ENCODE measurements at places on chromosomes 7 and 10.

GRCh38 chr7:79876848-79877252, 257.8 kb upstream of the GNAI1 start:
- DNase-seq = no peak

DNA sequence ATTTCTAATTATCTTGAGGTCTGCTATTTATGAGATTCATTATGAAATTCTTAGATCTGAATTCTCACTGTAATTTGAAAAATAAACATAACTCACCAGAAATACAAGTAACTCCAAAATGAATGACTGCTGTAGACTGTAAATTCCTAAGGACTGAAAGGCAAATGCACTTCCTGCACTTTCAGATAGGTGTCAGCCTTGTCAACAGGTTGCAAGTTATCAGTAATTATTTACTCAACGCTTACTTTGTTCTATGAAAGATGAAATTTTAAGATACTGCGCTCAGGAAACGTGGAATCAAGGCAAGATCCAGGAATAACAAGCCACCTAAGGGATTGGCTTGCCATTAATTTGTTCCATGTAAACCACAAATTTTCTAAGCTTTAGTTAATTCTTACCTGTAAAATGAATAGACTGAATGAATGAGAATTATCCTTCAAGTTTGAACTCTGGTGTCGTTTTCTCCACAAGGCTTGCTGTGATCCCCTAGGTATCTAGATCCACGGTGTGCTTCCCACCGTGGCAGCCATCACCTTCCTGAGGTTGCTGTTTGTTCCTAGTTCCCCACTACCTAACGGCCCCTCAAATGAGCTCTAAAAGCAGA, 12.6 kb downstream of the DHX32 start:
- DNase-seq = no peak

DNA sequence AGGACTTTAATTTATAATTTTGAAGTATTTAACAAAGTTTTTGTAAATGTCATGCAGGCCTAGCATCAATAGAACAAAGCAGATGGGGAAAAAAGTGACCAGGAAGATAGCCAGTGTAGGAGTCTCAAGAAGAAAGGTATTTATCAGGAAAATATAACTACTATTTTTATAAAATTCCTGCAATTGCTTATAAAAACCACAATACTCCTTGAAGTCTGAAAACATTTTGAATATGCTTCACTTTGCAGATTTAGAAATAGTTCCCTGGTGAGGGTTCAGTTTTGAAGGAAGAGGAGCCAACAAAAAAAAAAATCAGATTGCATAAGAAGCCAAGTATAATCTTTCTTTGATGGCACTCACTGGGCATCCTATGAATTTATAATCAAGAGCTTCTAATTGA, 34.1 kb downstream of the MTERF1 start:
- no peak for DNase-seq

DNA sequence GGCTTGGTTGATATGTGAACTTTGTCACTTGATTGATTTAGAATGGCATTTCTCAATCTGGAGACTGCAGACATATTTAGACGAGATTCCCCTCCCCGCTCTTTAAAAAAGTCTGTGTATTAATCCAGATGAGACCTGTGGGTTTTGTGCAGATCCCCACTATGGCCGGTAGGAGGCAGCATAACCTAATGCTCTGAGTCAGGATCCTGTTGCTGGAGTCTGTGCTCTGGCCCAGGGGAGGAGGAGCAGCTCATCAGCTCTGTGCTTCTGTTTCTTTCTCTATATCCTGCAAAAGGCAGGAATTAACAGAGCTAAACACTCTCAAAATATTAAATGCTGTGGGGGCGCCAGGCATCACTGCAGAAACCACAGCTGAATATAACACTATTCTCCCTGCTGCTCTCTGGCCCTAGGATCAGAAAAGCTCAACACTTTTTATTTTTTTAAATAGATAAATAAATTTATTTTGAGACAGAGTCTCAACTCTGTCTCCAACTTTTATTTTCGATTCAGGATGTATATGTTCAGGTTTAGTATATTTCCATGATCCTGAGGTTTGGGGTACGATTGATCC, 23.9 kb upstream of the SEPHS1 start:
- DNase-seq = no peak

- DNase-seq = no peak
These were observed 118.9 kb downstream of the PPP1R3A start for GRCh38 chr7:113799896-113800295.

DNA sequence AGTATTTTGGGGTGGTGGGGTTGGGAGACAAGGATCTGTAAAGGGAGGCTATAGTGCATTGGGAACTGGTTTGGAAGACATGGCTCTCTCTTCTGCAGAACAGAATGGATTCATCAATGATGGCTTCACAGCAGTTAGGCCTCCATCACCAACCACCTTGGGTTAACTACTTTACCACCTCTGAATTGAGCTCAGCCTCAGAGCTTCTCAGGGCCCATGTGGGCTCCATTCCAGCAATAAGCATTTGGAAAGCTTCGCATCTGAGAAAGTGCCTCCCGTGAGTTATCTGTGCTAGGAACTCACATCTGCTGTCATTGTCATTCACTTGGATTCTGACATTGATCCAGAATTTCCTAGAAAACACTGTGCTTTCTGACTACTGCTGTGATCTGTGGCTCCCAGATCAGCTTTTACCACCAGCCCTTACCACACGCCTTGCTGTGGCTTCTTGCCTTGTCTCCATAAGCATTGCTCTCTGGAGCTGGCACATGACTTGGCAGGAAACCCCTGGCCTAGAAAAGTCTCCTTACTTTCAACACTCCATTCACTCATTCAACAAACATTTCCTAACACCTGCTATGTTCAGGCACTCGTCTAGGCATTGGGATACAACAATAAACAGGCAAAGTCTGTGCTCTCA, 70.7 kb upstream of the ADO start:
- no peak for DNase-seq

DNA sequence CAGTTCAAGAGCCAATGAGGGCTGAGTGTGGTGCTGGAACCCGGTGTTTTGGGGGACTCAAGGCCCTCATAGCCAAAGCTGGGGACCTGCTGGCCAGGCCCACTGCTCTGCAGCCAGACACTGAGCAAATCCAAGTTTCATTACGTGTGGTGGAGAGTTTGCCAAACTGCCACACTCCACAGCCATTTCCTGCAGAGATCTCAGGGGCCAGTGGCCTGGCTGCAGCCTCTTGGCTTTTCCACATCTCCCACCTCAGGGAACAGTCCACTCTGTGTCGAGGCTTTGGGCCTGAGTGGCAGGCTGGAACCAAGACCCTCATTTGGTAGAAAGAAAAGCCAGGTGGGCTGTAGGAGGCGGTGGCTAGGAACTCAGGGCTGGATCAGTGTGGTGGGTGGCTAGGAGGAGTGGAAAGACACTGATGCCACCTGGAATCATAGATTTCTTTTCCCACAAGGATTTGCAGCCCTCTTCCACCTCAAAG, 3.2 kb downstream of the HOXA11 start:
- DNase-seq = no peak

- DNase-seq = no peak
These were observed 60.8 kb upstream of the MEOX2 start for GRCh38 chr7:15747301-15747700.

DNA sequence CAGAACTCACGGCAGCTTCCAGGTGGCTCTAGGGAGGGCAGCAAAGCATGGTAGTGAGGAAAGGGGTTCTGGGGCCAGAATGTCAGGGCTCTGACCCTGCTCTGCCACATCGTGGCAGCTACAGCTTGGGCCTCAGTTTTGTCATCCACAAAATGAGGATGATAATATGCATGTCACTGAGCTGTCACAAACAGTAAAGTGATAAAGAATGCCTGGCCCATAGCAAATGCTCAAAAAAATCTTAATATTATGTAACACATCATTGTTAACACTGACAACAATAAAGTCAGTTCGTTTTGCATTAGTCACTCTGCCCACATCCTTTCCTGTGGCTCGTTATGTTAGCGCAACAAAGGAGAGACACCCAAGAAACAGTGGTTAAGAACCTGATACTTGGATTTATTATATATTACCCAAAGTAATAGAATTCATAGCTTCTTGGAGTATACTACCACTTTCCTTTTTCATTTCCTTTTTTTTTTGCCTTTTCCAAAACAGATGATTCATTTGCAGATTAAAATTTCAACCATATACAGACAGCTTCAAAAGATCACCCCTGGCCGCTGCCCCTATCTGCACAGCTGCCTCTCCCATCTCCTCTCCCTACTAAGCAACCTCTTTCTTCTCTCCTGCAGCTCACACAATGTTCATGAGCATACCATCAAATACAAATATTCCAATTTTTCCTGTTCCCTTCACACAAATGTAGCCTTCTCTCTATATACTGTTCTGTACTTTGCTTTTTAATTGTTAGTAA, 45.5 kb upstream of the DDC start:
- no peak for DNase-seq

GRCh38 chr10:1658658-1659057, 78.7 kb downstream of the ADARB2 start:
- no peak for DNase-seq

GRCh38 chr7:155237730-155238129, 59.9 kb upstream of the INSIG1 start:
- no peak for DNase-seq

GRCh38 chr10:84447701-84448400, 119.5 kb downstream of the CCSER2 start:
- DNase-seq = no peak

GRCh38 chr7:40297741-40298311, 163.0 kb downstream of the SUGCT start:
- no peak for DNase-seq

GRCh38 chr7:75614401-75614800, 122.3 kb downstream of the SPDYE5 start:
- no peak for DNase-seq

DNA sequence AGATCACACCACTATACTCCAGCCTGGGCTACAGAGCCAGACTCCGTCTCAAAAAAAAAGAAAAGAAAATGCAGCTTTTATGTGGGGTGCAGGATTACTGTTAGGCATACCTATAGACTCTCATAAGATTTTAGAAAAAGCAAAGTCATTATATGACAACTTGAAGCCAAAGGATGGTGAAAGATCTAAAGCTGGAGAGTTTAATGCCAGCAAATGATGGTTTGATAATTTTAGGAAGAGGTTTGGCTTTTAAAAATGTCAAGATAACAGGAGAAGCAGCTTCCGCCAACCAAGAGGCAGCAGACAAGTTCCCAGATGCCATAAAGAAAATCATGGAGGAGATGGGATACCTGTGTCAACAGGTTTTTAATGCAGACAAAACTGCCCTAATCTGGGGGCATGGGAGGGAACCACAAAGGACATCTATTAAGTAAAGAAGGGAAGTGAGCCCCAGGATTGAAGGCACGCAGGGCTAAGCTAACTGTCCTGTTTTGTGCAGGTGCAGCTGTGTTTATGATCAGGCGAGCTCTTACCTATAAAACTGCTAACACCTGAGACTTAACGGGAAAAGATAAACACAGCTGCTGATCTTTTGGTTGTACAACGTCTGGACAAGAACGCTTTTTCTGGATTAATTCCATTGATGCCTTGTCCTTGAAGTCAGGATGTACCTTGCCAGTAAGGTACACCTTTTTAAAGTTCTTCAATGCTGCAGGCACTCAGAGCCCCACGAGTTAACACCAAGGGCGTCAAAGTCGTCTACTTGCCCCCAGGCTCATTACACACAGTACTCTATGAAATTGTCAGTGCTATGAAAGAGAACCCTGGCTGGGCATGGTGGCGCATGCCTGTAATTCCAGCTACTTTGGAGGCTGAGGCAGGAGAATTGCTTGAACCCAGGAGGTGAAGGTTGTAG, 10.5 kb upstream of the ANKRD61 start:
- no peak for DNase-seq

DNA sequence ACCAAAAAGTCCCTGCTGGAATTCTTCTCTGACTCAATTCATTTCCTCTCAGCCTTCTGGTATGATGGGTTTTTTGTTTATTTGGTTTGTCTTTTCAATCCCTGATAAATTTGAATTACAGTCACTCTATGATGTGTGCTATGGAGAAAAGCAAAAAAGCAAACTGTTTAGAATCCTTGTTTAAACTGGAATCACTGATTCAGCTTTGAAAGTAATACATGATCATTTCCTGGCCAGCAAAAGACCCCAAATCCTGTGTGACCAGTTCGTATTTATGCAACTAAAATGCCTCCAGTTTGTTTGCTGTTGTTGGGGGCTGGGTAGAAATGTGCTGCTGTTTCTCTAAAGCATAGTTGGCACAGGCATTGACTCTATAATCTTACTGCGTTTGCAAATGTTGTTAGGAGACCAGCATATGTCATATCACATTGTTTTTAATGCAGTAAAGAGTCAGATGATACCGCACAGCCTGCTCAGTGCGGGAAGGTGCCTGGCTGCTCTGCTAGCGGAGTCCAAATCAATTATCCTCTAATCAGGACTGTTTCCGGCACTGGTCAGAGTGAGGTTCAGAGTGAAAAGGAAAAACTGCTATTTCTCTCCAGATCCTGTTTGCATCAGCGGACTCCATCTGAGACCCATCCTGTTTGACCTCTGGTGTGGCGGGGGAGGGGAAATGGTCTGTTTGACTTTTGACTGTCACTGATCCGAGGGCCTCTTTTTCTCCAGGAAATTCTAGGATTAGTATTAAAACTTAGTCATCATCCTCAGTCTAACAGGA, 40.6 kb upstream of the ADD3 start:
- no peak for DNase-seq

GRCh38 chr10:86759073-86759672, 2.8 kb downstream of the BMPR1A start:
- DNase-seq = no peak

GRCh38 chr10:124522933-124523871, 61.6 kb downstream of the LHPP start:
- DNase-seq = no peak

- no peak for DNase-seq
These were observed 64.6 kb downstream of the ZNF680 start for GRCh38 chr7:64498270-64498669.

GRCh38 chr10:29011516-29011915, 277.4 kb upstream of the LYZL1 start:
- no peak for DNase-seq
